ENCODE measurements at places on chromosomes 11 and 22.

GRCh38 chr11:87604350-87604749 is 566.6 kb downstream of the TMEM135 start:
- no peak for DNase-seq

DNA sequence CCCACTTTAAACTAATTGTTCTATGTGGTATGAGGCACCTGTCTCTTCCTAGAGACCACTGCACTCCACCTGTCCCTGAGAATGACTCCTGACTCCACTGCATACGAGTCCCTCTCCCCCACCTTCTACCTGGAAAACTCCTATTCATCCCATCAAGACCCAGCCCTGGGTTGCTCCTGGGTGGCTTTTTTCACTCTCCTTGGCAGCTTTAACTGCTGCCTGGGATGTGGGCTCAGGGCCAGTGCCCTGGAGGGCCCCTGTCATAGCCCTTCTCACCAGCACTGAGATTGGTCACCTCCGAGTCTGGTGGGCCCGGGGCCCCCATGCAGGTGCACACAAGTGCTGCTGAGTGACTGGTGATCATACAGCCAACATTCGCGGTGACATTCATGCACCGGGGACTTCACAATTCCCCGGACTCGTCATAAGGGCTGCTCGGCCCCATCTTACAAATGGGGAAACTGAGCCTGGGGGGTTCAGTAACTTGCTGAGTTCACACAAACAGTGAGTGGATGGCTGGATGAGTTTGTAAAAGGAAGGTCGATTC is 25.9 kb upstream of the TOLLIP start:
- no peak for DNase-seq

GRCh38 chr11:124865902-124866851 is 945 bp downstream of the ROBO3 start:
- DNase-seq: no peak

GRCh38 chr11:86977441-86978050 is 22.4 kb upstream of the FZD4 start:
- no peak for DNase-seq
